Peyer's patch (tissue), 4 donors: ENCODE measurements at places on chromosomes 6 and 20.

GRCh38 chr20:62409931-62410745 is 3.1 kb upstream of the CABLES2 start:
- peak; percentile 82 for DNase-seq

- no peak for DNase-seq
Measured at GRCh38 chr6:108959972-108960582, 111.9 kb downstream of the ARMC2 start.

GRCh38 chr20:53883098-53883911 is 187.1 kb downstream of the BCAS1 start:
- no peak for DNase-seq

DNA sequence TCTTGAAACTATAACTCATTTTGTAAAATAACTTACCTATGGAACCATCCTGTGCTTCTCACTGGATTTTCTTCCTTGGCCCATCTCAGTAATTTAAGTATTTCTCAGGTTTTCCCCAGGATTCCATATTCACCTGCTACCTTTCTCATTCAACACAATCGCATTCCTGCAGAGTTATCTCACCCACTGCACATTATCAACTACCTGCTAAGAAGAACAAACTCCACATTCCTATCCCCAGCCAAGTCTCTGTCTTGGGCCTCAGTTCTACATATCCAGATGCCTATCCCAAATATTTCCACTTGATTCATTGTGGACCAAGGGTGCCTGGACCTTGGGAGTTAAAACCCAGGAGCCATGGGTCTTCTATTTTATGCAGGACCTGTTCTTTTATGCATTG is 60.2 kb upstream of the KCNQ5 start:
- no peak for DNase-seq

DNA sequence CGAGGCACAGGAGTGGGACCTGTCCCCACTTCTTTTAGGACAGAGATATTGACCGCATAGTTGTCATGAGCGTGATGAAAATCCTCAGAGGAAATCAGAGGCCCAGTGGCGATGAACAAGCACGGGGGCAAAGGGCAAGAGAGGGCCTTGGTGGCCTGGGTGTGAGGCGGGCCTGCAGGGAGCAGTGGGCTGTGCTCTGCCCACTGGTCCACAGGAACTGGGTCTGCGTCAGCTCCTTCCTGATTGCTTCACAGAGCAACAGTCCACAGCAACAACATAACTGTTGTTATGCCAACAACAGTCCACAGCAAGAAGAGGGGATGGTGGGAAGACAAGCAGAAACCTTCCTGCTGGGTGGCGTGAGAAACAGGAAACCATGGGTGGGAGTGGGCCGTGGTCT is 335.6 kb downstream of the ZFAND3 start:
- DNase-seq = no peak

DNA sequence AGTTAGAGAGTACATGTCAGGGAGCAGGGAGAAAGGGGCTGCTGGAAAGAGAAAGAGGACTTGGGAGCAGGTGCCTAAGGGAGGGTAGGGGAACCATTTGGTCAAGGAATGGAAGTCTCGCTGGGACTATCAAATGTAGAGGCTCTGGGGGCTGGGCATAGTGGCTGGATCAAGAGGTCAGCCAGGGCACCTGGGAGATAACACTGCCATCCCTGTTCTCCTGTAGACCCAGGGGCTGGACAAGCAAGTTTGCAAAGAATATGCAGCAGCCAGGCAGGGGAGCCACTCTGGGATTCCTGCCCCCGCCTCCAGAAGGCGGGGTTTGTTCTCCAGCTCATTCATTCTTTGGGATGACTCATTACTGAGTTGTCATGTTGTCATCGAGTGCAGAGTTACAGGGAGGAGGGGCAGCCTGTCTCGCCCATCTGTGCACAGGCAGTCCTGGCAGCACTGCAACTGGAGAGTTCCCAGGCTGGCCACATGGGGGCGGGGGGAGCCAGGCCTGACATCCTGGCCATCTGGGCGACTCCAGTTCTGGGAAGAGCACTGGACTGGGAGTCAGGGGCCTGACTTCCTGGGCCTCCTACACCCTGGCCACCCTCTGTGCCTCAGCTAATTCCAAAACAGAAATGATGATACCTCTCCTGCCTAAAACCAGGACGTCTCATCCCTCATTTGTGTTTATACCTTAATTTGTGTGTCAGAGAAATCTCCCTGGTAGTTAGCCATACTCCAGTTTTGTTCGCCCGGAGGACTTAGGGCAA is 28.2 kb upstream of the ZFAND3 start:
- peak; percentile 71 for DNase-seq

- no peak for DNase-seq
Measured at GRCh38 chr20:52242237-52243230, 51.0 kb upstream of the ZFP64 start.

GRCh38 chr6:170087941-170088581 is 202.8 kb downstream of the DLL1 start:
- DNase-seq = peak; percentile 55

DNA sequence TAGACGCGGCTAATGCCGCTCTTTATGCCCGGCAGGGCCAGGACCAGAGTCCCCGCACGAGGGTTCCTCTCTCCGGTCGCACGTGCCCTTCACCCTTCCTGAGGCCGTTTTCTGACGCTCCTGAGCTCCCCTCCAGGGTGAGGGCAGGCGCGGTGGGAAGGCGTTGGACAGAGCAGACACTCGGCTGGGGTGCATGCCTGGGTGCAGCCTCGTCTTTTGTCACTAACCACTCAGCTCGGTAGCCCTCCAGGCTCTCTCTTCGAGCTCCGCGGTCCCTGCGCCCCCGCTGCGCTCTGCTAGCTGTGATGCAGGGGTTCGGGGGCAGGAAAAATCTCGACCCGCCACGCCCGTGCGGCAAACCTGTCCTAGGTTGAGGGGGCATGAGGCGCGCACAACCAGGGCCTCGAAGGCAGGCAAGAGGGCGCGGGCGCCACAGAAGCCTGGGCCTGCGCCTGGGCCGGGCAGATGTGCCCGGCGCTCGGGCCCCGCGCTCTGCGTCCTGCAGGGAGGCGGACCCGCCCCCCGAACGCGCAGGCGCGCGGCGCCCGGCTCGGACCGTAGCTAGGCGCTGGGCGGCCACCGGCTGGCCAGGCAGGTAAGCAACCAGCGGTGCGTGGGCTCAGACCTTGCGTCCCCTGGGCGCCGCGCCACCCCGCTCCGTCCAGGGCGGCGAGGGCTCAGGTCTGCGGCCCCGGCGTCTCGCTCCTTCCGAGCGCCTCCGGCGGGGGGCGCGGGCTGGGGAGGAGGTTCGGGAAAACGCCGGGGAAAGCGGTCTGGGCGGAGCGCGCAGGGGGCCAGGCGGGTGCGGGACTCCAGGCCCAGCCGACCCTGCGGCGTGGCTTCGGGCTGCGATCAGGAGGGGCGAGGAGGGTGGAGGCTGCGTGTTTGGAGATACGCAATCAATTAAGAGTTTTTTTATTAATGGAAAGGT is at the start of gene L3MBTL1:
Gene L3MBTL1 (plus strand): TSS at position 548 of the 931 bp plus-strand sequence. CDS start 5,807 bp downstream, outside the sequence.
- peak; percentile 63 for DNase-seq

DNA sequence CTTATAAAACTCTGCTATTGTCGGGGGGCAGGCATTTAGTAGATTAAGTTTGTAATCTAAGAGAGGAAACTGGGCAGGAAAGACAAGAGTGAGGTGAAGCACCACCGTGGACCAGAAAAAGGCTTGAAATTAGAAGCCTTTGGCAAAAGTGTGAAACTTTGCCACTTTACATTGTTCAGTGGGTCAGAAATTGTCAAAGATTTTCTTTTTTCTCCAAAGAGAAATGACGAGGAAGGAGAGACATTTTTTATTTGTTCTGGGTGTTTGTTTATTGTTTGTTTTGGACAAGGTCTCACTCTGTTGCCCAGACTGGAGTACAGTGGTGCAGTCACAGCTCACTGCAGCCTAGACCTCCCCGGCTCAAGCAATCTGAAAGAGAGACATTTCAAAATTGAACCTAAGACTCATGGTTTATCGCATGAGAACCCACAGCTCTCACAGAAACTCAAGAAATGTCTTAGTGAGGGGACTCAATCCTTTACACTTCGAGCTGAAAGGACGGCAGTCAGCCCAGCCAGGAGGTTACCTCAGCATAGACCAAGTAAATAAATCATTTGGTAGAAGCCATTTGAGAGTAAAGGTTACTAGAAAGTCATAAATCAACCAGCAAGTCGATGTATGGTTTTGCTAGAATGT is 262.8 kb upstream of the TAB2 start:
- DNase-seq = no peak

DNA sequence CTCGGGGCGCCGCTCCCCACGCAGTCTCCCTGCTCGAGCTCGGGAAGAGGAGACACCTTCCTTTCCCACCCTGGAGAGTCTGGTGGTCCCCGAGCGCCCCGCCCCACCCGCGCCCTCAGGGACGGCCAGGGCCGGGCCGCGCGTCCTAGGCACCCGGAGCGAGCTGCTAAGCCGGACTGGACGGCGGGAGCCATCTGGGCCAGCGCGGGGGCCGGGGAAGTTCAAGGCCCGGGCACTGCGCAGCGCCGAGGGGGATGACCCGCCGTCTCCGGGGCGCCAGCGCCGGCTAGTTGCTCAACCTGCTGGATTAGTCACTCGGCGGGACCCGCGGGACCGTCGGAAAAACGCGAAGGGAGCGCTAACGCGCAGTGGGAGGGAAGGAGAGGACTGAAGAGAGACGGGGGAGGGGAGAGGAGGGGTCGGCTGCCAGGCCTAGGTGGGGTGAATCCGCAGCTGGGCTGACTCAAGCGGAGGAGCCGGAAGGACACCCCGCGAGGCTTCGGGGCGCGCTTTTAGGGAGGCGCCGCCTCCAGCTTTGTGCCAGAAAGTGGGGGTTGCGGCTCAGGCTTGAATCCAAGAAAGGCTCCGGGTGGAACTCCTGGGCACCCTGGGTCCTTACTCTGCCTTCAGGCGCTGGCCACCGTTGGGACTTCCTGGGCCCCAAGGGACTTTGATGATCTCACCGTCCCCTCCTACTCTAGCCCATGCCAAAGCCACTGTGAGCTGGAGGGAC is 75.7 kb upstream of the FOXP4 start:
- no peak for DNase-seq

DNA sequence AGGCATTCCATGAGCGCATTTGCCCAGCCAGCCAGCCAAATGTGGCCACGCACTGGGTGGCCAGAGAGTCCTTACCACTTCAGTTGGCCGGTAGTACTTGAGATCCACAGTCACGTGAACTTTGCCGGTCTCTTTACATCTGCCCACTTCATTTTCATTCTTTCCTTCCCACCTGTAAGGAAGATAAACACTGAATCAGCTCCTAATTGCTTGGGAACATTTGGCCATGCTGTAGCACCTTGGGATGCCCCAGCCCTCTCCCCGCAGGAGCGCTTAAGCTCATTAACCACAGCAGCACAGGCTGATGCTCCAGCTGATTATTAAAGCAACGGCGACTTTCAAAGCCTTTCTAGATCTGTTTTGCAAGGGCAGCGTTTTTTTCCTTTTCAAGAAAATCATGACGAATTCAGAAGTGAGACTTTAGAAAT is 116.6 kb downstream of the FOXC1 start:
- DNase-seq = no peak

DNA sequence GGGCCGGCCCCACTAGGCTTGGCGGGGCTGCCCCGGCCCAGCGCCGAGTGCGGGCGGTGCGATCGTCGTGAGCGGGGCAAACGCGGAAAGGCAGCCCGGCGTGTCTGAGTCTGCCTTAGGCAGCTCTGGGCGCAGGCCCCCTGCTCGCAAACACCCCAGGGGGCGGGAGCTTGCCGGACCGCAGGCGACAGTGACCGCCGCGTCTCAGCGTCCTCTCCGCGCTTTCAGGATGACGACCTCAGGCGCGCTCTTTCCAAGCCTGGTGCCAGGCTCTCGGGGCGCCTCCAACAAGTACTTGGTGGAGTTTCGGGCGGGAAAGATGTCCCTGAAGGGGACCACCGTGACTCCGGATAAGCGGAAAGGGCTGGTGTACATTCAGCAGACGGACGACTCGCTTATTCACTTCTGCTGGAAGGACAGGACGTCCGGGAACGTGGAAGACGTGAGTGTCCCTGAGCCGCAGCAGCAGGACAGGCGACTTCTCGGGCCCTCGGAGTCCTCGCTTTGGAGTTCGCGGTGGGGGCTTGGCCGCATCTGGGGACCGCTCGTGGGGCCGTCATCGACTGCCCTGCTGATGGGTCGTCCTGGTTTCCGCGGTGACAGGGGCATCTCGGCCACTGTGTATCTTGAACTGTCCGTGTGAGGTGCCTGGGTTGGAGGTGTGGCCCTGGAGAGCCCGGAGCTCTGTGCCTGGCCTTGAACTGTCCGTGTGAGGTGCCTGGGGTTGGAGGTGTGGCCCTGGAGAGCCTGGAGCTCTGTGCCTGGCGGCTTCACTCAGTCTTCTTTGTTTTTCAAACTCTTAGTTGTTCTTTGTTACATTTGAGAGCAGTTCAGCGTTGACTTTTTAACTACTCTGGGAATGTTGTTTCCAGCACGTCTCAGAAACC is 786 bp downstream of the ADRM1 start:
- DNase-seq = no peak

- peak; percentile 69 for DNase-seq
Measured at GRCh38 chr6:167678102-167679101, 148.3 kb upstream of the AFDN start.

GRCh38 chr6:168536665-168537539 is 95.9 kb downstream of the SMOC2 start:
- no peak for DNase-seq

DNA sequence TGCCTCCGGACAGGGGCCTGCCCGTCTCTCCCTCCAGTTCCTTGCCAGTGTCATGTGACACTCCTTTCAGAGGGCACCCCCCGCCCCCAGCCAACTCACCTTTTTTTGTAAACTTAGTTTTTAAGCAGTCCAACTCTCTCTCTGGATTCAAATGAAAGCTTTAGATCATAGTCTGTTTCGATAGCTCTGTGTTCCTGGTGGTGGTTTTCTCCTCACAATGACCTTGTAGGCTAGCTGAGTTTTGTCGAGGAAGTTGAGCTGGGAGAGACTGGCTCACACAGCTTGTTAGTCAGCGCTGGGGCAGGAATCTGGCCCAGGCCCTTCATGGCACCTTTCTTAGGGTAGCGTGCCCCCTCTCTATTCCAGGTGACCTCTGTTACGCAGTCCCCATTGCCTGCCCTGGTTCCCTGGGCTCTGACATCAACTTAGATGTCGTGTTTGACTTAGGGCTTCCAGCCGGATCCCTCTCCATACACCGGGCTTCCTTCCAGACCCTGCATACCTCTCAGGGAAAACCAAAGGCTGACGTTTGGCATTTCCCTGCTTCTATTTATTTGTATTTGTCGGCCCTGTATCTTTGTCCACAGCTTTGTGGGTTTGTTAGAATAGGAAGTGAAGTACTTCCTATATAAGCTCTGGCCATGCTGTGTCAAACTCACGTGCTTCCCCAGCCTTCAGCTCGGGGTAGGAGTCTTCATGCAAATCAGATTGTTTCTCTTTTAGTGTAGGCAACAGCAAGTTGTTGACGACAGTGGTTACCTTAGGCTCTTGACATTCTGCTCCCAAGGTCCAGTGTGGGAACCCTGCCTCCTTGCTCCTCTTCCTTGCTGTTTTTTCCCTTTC is 12.7 kb downstream of the IGF2R start:
- DNase-seq = peak; percentile 81

- no peak for DNase-seq
Measured at GRCh38 chr20:33567949-33568348, 78.1 kb downstream of the CBFA2T2 start.
